NCI-H2171 treated with DMSO at 0.1 percent for 48 hours (cell line): ENCODE measurements at places on chromosomes 2 and 18.

GRCh38 chr2:204018717-204019116 is 82.2 kb downstream of the ICOS start:
- DNase-seq: no peak

DNA sequence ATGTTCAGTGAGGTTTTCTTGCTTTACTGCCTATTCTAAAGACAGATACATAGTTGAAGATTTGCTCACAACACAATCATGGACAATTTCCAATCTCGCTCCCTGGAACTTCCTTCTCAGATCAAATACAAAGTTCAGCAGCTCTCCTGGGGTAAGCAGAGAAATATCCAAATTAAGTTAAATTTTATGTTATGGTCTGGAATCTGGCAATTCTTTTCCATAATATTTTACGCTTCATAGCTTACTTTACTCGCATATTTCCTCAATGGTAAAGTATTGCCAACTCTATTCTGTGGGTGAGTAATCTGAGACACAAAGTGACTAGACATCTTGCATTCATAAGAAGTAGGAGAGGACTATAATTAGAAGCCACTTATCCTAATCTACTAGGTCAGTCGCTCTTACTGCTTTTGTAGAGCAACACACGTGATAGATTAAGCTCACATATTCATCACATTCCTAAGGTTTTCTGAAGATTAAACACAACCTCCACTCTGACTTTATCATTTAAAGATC is 529.4 kb downstream of the CCDC85A start:
- no peak for DNase-seq

- no peak for DNase-seq
Observed at GRCh38 chr2:39622860-39623259, 42.9 kb upstream of the TMEM178A start.

- no peak for DNase-seq
Observed at GRCh38 chr2:72130659-72131360, 16.9 kb downstream of the CYP26B1 start.

DNA sequence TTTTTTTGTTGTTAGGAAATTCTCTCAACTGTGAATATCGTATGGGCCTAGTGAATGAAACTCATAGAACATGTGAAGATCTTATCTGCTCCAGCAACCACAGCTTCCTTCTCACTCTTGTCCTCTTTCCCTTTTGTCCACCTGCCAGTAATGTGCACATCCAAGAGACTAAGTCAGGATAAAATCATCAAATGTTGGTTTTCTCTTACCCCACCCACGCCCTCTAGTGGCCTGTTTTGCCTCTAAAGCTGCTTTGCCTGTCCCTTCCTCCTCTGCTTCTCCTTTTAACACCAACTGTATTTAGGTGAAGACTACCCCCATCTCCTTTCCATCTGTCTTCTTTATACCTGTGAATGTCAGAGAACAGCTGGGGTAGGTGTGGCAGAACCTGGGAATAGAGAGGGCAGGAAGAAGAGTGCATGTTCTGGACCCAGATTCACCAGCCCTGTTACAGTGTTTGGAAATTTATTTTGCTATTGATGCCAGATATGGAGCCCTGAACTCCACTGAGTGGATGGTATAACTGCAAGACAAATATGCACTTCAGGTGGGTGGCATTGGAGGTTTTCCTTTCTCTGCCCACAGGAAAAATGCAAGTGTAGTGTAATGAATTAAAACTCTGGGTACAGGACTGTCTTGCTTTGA is 8.4 kb upstream of the MGAT5 start:
- peak; percentile 86 for DNase-seq

- DNase-seq: no peak
Observed at GRCh38 chr2:188416367-188416766, 124.7 kb downstream of the GULP1 start.

- no peak for DNase-seq
Observed at GRCh38 chr2:1742301-1742680, 2.0 kb downstream of the PXDN start.

GRCh38 chr2:118056165-118056534 is 32.1 kb upstream of the INSIG2 start:
- DNase-seq: no peak

- no peak for DNase-seq
Observed at GRCh38 chr2:48174503-48174902, 268.2 kb upstream of the FBXO11 start.
